ENCODE measurements at places on chromosomes 1 and 21.

DNA sequence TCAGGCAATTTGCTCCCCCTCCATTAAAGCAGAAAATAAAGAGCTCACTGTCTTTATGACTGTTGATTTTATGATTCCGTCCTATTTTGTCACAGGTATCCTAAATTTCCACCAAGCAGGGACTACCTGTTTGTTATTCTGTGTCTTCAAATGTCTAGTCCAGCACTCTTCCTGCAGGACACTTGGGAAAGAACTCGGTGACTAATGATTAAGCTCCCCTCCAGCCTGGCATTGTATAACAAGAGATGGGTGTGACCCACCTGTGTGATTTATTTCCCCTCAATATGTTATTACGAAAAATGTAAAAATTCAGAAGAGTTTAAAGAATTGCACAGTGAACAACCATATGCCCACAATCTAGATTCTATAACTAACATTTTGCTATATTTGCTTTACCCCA, 42.9 kb upstream of the LRRN2 start:
- DNase-seq = no peak

GRCh38 chr1:225820522-225821120, 10.7 kb downstream of the EPHX1 start:
- DNase-seq = peak; percentile 39

GRCh38 chr1:193077991-193078390, 18.6 kb downstream of the RO60 start:
- no peak for DNase-seq

- no peak for DNase-seq
These were observed 17.7 kb upstream of the AGPAT3 start for GRCh38 chr21:43847301-43847700.

DNA sequence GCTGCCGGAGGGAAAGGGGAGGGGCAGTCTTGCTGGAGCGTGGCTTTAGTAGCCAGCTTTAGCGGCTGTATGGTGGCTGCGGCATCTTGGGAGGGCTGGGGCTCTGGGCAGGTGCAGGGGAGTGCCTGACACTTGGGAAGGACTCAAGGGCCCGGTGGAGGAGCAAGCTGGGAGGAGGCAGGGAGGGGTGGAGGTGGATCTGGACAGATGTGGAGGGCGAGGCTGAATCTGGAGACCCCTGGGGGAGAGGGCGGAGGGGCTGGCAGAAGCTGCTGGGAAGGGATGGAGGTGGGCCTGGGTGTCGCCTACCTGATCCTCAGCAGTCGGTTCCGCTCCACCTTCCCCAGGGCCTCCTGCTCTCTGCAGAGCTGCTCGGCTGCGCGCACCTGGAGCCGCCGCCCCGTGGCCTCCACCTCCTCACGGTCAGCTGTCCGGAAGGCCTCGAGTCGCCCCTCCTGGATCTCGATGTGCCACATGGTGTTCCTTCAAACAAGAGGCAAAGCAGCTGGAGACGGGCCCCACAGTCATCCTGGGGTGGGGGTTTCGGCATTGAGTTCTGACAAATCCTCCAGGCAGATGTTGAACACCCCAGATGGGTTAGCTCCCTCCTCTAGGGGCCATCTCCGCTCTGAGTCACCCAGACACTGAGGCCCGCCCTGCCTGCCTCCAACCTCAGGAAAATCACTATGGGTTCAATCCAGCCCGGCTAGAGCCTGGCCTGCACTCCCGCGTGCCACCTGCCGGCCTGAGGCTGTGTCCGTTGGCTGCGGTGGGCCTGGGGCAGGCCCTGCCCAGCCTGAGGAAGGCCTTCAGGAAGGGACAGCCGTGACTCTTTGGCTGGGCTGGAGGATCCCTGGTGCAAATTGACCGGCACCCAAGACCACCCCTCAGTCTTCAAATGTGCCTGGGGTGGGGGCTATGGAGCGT, 29.6 kb downstream of the CFAP74 start:
- no peak for DNase-seq

GRCh38 chr1:227378181-227378580, 59.9 kb upstream of the CDC42BPA start:
- no peak for DNase-seq

DNA sequence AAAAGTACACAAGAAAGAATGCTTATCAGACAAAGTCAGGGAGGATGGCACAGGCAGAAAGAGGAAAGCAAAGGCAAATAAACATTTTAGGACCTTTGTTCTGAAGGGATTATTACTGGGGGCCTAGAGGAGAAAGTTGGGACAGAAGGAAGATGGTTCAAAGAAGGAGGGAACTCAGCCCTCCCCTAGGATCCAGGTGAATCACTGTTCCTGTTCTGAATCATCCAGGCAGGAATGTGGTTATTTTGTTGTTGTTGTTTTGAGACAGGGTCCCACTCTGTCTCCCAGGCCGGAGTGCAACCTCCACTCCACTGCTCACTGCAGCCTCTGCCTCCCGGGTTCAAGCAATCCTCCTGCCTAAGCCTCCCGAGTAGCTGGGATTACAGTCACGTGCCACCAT, 38.5 kb upstream of the PSEN2 start:
- DNase-seq = no peak

- no peak for DNase-seq
These were observed 158.5 kb downstream of the TSEN15 start for GRCh38 chr1:184210031-184210430.

DNA sequence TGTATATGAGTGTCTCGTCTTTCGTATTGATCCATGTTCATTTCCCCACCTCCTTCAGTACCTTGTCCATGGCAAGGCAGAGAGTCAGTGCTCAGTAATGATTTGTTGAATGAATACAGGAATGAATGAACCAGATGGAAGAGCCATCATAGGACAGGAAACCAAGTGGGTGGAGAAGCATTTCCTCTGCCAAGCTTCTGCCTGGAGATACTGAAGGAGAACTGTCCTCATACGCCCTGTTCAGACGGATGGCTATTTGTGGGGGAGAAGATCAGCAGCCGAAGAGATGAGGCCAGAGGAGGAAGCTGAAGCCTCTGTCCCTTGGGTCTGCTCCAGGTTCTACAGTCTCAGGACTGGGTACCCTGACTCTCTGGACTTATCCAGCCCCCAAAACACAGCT, 5.8 kb downstream of the FAM43B start:
- no peak for DNase-seq

DNA sequence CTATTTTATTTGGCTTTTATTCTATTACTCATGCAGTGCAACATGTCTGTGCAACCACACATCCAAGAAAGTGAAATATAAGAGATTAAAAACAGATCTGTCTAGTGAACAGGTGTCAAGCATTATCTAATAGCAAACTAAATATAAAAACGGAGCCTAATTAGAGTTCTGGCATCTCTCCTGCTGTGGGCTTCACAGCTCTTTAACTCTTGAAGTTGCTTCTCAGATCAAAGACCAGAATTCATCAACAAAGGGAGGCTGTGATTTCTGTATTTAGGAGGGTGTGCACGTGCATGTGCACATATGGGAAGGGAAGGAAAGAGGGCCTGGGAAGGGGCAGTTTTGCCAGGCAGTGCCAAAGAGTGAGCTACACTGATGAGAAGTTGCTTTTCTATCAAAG, 81.0 kb downstream of the MIS18A start:
- no peak for DNase-seq

GRCh38 chr1:17119076-17119772, at the start of gene PADI2:
Gene PADI2, minus strand, starts transcription at chr1:17119451. Its CDS starts 80 bp downstream, at chr1:17119371.
- DNase-seq = peak; percentile 83

DNA sequence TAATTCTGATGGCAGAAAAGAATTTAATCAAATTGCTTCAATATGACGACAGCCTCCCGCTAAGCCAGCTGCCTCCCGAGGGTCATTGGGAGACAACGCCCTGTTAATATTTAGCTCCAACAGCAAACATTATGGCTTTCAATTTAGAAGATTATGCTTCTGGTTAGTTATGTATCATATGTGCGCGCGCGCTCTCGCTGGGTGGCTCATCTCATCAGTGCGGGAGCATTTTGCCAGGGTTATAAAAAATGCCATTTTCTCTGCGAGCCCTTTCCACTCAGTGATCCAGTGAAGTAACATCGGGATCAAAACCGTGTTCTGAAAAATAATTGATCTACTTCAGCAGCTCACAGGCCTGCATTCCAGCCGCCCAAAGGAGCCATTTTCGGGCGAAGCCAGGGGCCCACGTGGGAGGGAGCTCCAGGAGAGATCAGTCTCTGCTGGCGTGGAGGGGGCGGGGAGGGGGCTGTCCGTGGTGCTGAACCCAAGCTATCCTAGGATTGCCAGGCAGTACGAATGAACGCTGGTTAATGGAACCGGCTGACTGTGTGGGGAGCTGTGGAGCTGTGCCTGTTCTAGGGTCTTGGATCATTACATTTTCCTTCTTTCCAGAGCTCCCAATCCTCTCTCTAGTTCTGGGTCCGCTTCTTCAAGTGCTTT, 219.1 kb upstream of the ZC3H12A start:
- peak; percentile 63 for DNase-seq

GRCh38 chr1:176942346-176942745, 222.2 kb downstream of the ASTN1 start:
- DNase-seq = no peak

- DNase-seq = no peak
These were observed 6.2 kb upstream of the ANKRD65 start for GRCh38 chr1:1427106-1427819.

GRCh38 chr1:221753828-221754188, 11.9 kb upstream of the DUSP10 start:
- no peak for DNase-seq

- no peak for DNase-seq
These were observed 824.9 kb downstream of the AMY1C start for GRCh38 chr1:104574620-104575019.

- DNase-seq = no peak
These were observed 204.8 kb downstream of the SETD4 start for GRCh38 chr21:35855484-35855883.

GRCh38 chr1:227125929-227126545, 185.9 kb downstream of the COQ8A start:
- DNase-seq = no peak

GRCh38 chr1:58854576-58854975, 70.7 kb upstream of the JUN start:
- peak; percentile 54 for DNase-seq

- no peak for DNase-seq
These were observed 199.9 kb downstream of the LYPLAL1 start for GRCh38 chr1:219373616-219373935.

DNA sequence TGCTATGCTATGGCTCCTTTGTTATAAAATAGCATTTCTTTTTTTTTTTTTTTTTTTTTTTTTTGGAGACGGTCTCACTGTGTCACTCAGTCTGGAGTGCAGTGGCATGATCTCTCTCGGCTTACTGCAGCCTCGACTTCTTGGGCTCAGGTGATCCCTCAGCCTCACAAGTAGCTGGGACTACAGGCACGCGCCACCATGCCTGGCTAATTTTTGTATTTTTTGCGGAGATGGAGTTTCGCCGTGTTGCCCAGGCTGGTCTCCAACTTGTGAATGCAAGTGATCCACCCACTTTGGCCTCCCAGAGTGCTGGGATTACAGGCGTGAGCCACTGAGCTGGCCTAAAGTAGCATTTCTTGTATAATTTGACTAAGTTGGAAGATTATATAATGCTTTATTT, 10.8 kb downstream of the CAMTA1 start:
- no peak for DNase-seq

DNA sequence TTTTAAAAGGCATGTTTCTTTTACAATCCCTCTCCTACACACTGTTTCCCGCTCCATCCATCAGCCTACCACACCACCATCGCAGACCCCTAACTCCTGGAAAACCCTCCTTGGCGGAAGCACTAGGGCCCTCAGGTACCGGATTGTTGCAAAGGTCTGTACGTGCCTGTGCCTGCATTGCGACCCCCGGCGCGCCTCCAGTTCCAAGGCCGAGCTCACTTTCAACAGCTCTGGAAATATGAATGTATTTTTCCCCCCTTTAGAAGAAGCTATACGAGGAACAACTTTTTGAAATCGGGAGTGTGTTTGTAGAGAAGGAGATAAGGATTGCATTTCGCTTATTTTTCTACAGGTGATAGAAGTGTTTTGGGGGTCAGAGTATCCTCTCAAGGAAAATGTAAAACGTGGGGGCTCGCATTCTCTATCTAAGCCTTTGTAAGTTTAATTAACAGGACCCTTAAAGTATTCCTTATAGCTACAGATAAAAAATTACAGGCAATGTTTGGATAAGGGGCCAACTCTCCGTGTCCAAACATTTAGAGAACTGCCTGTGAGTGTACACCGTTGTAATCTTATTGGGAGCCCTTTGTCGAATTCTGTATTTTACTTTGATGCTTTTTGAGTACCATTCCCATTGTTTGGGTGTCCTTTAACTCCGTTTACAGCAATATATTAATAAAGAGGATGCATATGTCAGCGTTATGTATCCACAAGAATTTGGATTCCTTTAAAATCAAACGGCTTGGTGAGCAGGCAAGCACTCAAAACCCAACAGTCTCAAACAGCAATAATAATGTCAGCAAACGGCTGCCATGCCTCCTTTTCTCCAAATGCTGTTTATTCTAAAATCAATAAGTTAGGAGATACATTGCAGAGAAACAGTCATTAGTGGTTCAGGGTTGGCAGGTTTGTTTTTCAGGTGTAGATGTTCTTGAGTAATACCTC, 5.9 kb downstream of the PRRX1 start:
- no peak for DNase-seq

- DNase-seq = no peak
These were observed 14.9 kb upstream of the ZNF678 start for GRCh38 chr1:227548448-227548847.

GRCh38 chr1:95257758-95258157, 23.7 kb downstream of the RWDD3 start:
- DNase-seq = no peak

DNA sequence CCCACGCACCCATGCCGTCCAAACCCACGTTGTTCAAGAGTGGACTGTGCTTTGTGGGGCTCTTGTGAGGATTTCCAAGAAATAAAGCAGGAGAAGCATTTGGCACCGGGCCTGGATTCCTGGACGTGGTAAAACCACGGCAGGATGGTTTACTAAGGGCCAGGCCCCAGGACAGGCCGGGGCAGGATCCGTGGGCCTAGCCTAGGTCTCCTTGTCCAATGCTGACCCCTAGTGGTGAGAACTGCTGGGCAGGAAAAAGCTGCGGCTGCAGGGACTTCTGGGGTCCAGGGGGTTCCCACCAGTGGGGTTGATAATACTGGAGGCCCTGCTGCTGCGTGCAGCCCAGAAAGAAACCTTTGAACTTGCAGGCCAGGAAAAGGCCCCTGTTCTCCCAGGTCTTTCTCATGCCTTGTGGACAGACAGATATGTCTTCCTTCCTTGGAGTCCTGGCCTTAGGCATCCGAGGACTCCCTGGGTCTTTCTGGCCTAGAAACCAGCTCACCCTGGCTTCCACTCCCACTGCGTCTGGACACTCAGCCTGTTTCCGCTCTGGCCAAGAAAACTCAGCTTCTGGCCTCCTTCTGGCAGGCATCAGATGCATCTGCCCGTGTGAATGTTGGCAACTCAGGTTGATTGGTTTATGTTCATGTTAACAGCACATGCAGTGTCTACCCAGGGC, 106.9 kb upstream of the TMEM51 start:
- peak; percentile 83 for DNase-seq

- no peak for DNase-seq
These were observed 300.7 kb upstream of the DAB1 start for GRCh38 chr1:57724535-57724934.

DNA sequence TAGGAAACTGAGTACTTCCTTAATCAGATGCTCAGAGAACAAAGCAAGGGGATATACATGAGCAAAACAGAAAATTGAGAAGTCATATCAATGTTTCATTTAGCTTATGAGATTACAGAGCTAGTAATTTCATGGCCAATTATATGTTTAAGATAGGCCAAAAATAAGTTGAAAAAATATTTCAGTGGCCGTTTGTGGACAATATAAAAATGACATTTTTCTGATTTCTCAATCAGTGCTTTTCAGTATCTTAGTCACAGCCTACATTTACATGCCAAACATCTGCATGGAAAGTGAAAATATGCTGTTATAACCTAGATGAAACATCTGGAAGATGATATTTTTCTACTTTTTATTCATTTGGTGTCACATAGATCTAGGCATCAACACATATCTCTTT, 192.5 kb downstream of the HLX start:
- no peak for DNase-seq
